ENCODE measurements at places on chromosomes 7 and 10. TPM values are rescaled to one million over a fixed set of nuclear protein-coding genes. Genes with fewer than 3 reads are reported as not detected.

- DNase-seq: no peak
- H3K27me3 ChIP-seq: no peaks in the 10 kb centered on the region
- no peaks in the 10 kb centered on the region for H3K4me1 ChIP-seq
- H3K4me3 ChIP-seq: no peak overlapping the region
Observed at GRCh38 chr7:132453826-132454225, 122.4 kb downstream of the PLXNA4 start.

GRCh38 chr7:86904949-86905834 lies 154.3 kb downstream of the ELAPOR2 start:
- H3K4me3 ChIP-seq: no peak overlapping the region
- H3K27ac ChIP-seq: no peak overlapping the region
- no peaks in the 10 kb centered on the region for H3K36me3 ChIP-seq
- no peaks in the 10 kb centered on the region for H3K27me3 ChIP-seq
- no peaks in the 10 kb centered on the region for H3K4me1 ChIP-seq

DNA sequence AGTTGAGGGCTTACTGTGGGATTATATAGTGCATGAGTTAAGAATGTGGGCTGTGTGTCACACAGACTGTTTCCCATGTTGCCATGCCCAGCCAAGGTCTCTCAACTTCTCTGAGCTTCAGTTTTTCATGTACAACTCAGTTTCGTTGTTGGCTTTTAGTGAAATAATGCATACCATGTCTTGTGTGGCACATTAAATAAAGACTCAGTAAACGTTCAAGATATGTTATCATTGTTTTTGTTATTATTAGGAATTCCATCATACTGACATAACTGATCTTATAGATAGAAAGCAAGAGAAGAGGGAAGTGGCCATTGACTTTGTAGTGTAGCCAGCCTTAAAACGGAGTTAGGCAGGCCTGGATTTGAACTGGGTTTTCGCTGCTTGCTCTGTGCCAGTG lies 2.9 kb downstream of the CDK14 start:
- H3K27ac ChIP-seq: peak overlapping the region; percentile 44
- peak; percentile 61 for DNase-seq
- H3K27me3 ChIP-seq: no peaks in the 10 kb centered on the region
- H3K36me3 ChIP-seq: no peaks in the 10 kb centered on the region
- peak overlapping the region; percentile 5 for H3K4me3 ChIP-seq

The EGR2 gene
- 2.4 TPM for total RNA-seq

DNA sequence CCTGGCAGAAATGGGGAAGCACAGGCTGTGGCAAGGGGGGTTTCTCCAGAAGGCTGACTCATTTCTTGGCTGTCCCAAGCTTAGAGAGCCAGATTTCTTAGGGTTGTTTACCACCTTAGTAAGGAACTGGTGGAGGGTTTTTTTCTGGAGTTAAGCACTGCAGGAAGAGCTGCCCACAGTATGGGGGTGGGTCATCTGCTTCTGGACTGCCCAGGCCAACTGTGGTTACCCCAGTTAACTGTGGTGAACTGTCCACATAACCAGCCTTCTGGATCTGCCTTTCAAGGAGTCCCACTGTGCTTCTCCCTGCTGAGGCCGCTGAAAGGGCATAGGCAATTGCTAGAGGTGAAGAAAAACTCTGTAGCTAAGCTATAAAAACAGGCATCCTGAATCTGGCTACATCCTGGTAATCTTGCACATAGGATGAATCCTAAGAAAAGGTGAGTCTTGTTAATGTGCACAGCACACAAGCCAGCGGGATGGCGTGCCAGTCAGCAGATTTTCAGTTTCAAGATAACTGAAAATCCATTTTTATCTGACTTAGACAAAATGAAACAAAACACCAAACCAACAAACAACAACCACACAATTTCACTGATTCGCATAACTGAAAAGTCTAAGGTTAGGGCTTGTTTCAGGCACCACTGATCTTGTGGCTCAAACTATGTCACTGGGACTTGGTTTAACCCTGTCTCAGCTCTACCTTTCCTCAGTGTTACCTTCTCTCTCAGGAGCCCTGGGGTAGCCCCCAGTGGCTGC lies 21.6 kb upstream of the TSPAN33 start:
- DNase-seq: peak; percentile 53
- H3K27me3 ChIP-seq: peaks cover 22% of the 10 kb centered on the region
- H3K36me3 ChIP-seq: no peaks in the 10 kb centered on the region
- H3K4me1 ChIP-seq: no peaks in the 10 kb centered on the region
- no peak overlapping the region for H3K27ac ChIP-seq
- no peak overlapping the region for H3K4me3 ChIP-seq

DNA sequence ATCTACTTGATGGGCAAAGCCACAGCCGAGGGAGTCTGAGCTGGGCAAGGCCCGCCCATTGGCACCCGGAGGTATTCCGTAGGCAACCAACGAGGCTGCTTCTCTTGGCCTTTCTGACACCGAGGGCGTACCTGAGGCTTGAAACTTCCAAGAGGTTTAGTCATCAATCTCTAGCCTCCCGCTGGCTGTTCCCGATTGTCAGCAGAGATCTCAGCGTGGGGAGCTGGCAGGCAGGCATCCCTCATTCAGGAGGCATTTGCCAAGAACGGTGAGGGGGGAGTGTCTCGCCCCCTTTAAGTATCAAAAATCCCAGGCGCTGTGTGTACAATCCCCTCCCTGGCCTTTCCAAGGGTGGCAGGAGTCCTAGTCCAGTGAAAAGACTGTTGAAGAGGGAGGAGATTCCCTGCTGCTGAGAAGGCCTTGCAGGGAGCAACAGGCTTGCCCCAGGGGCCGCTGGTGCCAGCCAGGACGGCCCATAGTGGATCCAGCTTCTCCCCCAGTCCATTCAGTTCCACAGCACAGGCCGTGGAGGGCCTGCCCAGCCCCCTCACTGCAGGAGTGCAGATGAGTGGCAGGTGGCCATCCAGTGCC lies 39.7 kb downstream of the OAT start:
- H3K4me1 ChIP-seq: no peaks in the 10 kb centered on the region
- H3K4me3 ChIP-seq: no peak overlapping the region
- H3K27me3 ChIP-seq: peaks cover 26% of the 10 kb centered on the region

DNA sequence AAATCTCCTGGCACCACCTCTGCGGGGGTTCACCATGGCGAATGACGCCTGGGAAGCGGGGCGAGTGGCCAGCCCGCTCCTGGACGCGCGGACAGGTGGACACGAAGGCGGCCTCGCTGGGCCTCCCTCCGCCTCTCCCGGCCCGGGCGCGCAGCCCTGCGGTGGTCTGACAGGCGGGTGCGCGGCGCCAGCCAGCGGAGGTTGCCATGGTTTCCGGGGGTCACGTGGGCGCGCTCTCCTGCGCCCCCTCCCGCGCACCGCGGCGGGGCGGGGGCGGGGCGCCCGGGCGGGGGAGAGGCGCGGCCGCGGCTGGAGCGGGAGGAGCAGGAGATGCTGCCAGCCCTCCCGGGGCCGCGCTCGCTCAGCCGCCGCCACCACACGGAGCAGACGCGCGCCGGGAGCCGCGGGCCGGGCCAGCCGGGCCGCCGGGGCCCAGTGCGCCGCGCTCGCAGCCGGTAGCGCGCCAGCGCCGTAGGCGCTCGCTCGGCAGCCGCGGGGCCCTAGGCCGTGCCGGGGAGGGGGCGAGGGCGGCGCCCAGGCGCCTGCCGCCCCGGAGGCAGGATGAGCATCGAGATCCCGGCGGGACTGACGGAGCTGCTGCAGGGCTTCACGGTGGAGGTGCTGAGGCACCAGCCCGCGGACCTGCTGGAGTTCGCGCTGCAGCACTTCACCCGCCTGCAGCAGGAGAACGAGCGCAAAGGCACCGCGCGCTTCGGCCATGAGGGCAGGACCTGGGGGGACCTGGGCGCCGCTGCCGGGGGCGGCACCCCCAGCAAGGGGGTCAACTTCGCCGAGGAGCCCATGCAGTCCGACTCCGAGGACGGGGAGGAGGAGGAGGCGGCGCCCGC lies at the start of gene PRKAR2B:
PRKAR2B (plus strand) TSS at position 359 of the 848 bp plus-strand sequence; CDS start at position 562, 203 bp downstream.
- H3K27me3 ChIP-seq: peaks cover 34% of the 10 kb centered on the region
- H3K4me1 ChIP-seq: peaks cover 13% of the 10 kb centered on the region
- H3K4me3 ChIP-seq: peak within 1 kb of the TSS; percentile 69
- H3K36me3 ChIP-seq: no peaks in the 10 kb centered on the region

- H3K4me3 ChIP-seq: no peak overlapping the region
- DNase-seq: peak; percentile 44
- no peaks in the 10 kb centered on the region for H3K36me3 ChIP-seq
- H3K4me1 ChIP-seq: no peaks in the 10 kb centered on the region
- H3K27me3 ChIP-seq: no peaks in the 10 kb centered on the region
Observed at GRCh38 chr7:90298145-90299038, 22.7 kb downstream of the FAM237B start.

DNA sequence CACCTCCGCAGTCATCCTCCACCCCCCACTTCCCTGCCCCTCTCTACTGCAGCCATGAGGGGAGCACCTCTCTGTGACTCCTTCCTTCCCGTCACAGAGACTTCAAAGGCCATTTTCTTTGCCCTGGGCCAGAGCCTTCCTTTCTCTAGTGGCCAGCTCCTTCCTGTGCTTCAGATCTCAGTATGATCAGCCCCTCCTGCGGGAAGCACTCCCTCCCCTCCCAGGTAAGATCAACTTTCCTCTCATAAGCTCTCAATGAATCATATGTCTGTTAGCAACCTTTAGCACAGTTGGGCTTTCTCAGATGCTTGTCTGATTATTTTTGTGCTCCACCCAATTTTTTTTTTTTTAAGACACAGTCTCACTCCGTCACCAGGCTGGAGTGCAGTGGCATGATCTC lies 241.0 kb upstream of the PRSS1 start:
- peak; percentile 26 for DNase-seq
- H3K4me1 ChIP-seq: peaks cover 7% of the 10 kb centered on the region
- no peaks in the 10 kb centered on the region for H3K36me3 ChIP-seq
- no peak overlapping the region for H3K4me3 ChIP-seq
- peaks cover 33% of the 10 kb centered on the region for H3K27me3 ChIP-seq
- H3K27ac ChIP-seq: no peak overlapping the region

The ANKRD30A gene
- not detected for total RNA-seq

GRCh38 chr10:4353059-4353655 lies 472.9 kb upstream of the AKR1E2 start:
- DNase-seq: no peak
- no peaks in the 10 kb centered on the region for H3K27me3 ChIP-seq
- H3K4me1 ChIP-seq: peaks cover 18% of the 10 kb centered on the region
- no peaks in the 10 kb centered on the region for H3K36me3 ChIP-seq

The CUZD1 gene
- 0.59 TPM for total RNA-seq

The PTPRZ1 gene
- under 0.01 TPM for total RNA-seq

Data from osteoblast (primary cell).